ENCODE measurements at places on chromosomes 5 and 9.

DNA sequence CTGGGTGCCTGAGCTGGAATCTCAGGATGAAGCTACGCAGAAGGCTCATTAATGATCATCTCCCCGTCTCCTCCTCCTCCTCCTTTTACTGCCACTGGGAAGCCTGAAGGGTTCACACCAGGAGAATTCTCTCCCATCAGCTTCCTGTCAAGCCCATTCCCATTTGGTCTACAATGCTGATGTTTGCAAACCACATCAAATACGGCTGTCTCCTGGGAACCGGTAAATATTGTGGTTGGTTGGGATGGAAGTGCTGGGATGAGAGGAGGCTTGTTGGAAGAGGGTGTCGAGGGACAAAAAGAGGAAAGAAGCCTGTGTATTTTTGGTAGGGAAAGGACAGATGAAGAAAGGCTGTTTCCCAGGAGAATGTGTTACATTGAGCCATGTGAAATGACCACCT is 13.2 kb upstream of the S1PR3 start:
- DNase-seq, result no peak

GRCh38 chr9:123149067-123149466 is 115.6 kb downstream of the GPR21 start:
- no peak for DNase-seq

DNA sequence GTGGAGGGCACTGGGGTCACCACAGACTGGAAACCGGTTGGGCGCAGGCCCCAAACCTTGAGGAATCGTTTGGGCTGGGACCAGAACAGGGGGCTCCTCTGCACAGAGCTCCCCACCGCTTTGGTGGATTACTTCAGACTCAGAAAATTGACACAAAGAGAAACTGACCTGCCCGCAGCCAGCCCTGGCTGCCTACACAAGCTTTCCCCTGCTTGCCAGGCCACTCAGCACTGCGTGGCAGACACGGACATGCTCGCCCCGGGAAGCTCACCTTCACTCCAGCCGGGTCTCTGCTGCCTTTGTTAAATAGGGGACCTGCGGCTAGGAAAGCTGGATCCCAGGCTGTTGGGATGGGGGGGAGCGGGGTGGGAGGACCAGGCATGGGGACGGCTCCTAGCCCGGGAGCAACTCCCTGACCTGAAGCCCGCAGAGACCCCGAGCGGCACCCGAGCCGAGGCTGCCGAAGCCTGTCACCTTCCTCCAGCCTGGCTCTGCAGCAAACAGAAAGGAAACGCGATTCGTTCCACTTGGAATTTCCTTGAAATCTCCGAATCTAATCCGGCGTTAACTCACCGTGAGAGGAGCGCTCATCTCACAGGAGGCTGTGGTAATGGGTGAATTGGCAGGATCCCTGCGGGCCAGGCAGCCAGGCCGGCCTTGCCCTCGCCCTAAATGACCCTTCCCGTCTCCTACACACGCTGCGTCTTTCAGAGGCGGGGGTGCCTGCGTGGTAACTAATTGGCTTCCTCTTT is 8.8 kb downstream of the PAX5 start:
- no peak for DNase-seq

DNA sequence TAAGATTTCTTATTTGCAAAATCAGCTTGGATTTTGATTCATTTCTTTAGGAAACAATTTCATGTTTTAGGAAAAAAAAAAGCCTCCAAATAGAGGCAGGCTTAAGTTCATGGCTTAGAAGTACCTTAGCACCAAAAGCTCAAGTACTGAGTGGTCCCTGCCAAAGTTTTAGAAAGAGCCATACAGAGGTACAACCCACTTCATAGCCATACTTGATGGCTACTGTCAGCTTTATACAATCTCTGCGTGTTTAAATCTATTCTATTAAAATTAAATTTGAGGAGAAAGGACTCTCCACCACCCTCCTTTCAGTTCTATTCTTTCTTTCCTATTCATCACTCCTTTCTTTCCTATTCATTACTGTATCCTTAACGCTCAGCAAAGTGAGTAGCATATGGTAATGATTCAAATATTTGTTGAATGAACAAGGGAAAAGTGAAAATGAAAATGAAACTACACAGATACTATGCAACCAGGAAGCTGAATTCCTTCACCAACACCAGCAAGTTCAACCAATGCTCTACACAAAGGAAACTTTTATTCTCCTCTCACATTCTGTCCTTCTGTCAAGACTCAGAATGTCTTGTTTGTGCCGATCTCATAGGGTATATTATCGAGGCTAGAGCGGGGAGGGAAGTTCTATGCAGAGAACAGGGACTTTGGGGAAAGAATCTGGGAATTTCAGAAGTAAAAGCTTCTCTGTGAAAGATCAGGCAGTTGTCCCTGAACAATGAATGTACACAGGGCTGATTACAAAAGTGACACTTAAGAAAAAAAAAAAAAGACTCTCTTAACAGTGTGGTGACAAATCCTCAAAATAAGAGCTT is 138.6 kb upstream of the SPEF2 start:
- DNase-seq, result no peak

DNA sequence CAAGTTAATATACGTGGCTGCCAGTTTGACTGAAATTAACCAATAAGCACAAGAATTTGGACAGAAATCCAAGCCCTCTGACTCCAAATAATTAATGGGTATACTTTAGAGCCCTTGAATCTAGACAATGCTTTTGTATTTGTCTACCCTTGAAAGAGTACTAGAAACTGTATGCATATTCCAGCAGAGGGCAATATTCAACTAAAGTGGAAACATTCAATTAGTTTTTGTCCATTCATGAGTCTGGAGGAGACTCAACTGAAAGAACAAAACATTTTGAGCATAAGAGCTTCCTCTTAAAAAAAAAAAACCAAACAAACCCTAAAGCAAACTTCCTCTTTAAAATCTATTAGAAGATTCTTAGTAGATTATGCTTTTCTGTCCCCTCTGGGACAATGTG is 157.8 kb downstream of the ARHGEF28 start:
- no peak for DNase-seq

DNA sequence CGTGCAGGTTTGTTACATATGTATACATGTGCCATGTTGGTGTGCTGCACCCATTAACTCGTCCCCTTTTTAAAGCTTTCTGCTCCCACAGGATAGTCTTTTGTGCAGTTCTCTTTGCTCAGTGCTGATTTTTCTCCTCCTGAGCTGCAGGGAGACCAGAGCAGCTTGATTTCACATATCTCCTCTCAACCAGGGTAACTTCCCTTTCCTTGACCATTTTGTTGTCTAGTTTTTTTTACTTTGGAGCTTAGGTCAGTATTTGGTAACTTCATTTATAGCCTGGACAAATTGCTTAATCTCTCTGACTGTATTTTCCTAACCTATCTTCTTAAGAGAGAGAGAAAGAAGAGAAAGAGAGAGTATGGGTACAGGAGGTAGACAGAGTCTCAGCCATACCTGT is 137.1 kb upstream of the ZNF366 start:
- no peak for DNase-seq

- no peak for DNase-seq
Measured at GRCh38 chr5:1195439-1195838, 6.0 kb upstream of the SLC6A19 start.

DNA sequence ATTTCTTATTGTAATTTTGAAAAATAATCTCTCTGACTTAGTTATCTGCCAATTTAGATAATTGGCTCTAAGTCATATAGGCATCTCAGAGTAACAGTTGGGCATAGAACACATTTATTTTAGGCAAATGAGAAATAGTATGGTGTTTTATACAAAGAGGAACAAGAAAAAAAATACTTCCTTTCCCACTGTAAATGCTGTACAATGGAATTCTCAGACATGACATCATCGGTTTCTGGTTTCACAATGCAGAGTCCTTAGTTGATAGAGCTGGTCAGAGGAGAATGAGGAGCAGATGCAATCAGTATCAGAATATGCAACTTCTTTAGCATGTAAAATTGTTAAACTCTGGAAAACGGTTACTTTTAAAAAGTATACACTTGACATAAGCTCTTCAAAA is 49.4 kb downstream of the PLK2 start:
- DNase-seq, result no peak

DNA sequence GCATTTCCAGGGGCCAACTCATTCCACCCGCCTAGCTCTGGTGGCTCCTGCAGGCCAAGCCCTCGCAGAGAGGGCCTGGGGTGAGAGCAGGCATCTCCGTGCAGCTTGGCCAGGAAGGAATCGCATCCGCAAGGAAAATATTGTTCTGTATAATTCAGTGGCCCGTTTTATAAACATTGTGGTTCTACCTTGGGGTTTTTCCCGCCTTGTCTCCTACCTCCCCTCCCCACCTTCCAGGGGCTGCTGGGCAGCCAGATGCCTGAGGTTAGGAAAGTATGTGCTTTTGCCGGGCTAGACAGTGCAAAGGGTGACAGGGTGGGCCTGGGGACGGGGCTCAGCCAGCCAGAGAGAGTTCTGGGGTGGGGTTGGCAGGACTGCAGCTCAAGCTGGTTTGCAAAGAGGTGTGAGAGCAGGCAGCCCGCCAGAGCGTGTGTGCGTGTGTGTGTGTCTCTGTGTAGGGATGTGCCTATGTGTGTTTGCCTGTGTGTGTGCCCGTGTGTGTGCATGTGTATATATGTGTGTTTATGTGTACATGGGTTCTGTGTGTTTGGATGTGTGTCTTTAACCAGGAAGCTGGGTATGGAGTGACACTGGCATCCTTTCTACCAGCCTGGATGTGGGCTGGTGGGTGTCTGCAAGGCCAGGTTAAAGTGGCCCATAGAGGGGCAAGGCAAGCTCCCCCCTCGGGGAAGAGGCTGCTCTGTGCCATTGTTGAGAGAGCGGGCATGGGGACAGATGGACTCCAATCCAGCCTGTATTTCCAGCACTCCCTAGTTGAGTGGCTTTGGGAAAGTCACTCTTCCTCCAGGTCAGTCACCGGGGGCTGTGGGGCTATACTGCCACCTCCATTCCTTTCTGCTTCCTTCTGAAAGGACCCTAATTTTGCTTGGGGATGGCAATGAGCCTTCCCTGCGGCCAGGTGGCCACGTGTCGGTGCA is 10.6 kb upstream of the SLC2A6 start:
- DNase-seq, result no peak

DNA sequence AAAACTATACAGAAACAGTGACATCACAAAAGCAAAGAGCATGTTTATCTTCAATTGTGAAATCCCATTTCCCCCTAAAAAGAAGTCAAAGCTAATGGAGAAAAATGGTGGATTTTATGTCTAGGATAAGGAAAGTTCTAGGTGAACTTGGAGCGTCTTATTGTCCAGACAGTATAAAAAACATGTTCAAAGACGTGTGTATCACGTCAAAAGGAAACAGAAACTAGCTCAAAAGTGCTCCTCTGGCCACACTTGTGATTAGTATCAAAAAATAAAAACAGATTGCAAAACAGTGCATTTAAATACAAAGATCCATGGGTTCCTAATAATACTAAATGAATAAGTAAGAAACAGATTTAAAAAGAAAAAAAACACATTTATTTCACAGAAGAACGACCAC is 568.9 kb downstream of the ANXA1 start:
- DNase-seq, result no peak

GRCh38 chr5:119743927-119744326 is 114.6 kb downstream of the FAM170A start:
- no peak for DNase-seq

GRCh38 chr5:160605266-160605665 is 183.6 kb downstream of the PTTG1 start:
- DNase-seq, result no peak

- no peak for DNase-seq
Measured at GRCh38 chr9:21015129-21015815, 16.2 kb downstream of the HACD4 start.

DNA sequence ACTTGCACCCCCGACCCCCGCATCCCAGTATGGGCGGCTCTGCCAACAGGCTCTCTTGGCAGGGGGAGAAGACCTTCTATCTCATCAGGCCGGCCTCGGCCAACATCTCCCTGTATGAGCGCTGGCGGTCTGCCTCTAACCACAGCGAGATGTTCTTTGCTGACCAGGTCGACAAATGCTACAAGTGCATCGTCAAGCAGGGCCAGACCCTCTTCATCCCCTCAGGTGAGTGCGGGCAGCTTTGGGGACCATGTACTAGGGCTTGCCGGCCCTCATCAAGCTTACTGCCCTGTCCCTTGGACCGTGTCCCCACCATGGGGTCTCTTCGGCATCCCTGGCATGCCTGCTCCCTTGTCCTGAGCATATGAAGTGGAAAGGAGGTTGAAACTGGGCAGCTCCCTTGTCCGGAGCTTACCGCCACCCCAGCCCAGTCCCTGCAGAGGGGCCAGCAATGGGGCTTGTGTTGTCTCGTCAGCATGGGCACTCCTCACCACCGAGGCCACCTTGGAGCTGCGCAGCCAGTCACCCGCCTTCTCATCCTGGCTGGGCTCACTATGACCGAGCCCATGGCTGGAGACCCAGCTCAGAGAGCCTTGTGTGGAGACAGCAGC is 78.1 kb downstream of the PHF2 start:
- no peak for DNase-seq

Measured in ureter (tissue), 1 donor.